ENCODE measurements at places on chromosomes 2 and 18.

- DNase-seq = no peak
Measured at GRCh38 chr2:177295484-177295883, 31.0 kb upstream of the NFE2L2 start.

DNA sequence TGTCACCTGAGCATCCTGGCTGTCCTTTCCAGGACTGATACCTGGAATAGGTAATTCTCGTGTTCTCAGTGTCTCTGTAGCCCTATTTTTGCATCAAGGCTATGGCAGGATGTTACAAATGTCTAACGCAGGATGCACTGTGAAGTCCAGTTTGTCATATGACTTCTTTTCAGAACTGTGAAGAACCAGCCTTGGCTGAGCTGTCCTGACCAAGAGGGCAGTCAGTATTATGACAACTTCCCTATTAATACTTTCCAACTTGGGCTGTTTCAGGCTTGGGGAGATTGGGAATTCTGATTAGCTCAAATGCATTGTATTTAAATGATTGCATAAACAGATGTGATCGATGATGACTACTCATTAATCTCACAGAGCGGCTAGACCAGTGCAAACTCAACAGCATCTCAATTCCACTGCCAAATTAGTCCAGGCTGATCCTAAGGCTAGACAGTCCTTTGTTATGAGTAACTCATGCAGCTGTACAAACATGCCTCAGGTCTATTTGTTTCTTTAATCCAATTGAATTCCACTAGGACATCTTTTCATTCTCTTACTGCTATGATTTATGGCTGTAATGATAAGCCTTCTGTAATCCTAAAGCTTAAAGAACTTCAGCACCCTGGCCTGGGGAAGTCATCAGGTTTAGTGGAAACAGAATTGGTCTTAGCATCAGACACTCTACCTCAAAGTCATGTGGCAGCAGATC lies 331.6 kb downstream of the KCNS3 start:
- DNase-seq = no peak

DNA sequence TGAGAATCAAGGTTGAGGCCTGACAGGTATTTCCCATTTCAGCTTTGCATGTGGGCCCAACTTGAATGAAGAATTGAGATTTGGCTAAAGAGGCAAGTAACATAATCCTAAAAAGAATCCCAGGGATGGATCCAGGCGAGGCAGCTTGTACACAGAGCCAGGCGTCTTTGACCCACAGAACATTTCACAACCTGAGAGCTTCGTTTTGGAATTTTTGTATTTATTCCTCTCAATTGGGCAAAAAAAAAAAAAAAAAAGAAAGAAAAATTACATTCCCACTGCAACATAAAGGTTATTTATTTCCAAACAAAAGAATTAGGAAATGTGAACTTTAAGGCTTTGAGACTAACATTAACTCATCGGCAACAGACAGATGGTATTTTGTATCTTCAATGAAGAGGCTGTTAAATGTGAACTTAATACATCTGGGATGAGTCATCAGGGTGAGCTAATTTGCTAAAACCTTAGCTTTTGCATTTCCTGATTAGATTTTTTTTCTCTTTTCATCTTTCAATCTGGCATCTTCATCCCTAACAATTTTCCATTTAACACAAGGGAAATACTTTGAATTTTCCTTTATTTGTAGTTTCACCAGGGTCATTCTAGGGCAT lies 478.5 kb upstream of the TNP1 start:
- no peak for DNase-seq

- no peak for DNase-seq
Measured at GRCh38 chr2:216429428-216429827, 17.1 kb downstream of the SMARCAL1 start.

GRCh38 chr2:25620077-25620476 lies 53.3 kb downstream of the DTNB start:
- no peak for DNase-seq

GRCh38 chr2:219497495-219498279 lies 1.0 kb upstream of the GMPPA start:
- DNase-seq = no peak

All from activated CD4-positive, alpha-beta T cell treated with anti-CD3 and anti-CD28 coated beads, Interleukin-2, amount 50 U/mL, for 4 hours (primary cell).